ENCODE measurements at places on chromosomes 12 and 14.

DNA sequence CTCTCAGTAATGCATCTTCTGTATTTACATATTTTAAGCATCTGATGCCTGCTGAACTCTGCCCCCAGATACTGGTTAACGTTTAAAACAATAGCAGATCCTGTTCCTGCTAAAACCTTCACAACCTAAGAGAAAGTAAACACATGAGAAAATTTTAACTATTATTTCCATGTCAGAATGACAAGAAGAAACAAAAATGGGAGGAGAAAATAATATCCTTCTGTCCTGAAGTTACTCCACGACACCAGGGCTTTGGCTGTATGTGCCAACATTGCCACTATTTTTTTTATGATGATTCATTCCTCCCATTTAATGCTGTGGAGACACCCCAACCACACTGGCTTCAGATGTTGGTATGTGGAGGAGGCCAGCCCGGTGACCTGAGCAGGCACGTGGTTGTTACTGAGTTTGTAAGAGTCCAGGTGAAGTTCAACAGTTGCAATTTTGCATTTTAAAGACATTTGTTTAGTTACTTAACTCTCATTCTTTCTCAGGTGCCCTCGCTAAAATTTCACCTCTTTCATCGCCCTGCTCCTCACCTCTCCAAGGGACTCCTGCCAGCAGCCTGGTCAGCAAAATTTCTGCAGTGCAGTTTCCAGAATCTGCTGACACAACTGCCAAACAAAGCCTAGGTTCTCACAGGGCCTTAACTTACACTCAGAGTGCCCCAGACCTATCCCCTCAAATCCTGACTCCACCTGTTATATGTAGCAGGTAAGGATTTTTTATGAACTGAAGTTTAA is 65.5 kb upstream of the SLCO1C1 start:
- peak; percentile 19 for DNase-seq

DNA sequence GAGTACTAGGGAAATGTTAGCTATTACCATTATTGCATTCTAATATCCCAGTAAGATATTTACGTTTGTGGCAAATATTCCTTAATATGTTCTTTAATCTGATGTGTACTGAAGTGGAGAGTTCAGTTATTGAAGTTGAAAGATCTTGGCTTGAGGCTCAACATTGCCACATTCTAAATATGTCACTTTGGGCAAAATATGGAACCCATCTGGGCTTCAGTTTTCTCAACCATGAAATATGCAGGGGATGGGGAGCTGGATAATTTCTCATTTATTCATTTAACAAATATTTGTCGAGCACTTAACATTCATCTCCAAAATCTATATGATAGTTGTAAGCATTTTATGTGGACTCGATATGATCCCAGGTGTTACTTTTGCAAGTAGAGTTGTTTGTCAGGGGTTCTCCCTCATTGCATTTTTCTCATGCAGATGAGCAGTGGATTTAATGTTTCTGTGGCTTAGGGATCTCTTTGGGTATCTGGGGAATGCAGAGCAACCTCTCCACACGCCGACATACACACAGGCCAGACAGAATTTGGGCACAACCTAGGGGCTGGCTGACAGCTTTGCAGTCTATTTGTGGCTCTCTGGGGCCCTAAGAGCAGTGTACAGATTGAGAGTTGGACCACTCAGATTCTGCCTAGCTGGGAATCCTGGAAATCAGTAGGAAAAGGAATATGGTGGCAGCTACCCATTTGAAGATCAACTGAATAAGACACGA is 26.6 kb upstream of the APPL2 start:
- DNase-seq = no peak

- no peak for DNase-seq
These were observed 29.8 kb downstream of the PROX2 start for GRCh38 chr14:74846168-74846567.

DNA sequence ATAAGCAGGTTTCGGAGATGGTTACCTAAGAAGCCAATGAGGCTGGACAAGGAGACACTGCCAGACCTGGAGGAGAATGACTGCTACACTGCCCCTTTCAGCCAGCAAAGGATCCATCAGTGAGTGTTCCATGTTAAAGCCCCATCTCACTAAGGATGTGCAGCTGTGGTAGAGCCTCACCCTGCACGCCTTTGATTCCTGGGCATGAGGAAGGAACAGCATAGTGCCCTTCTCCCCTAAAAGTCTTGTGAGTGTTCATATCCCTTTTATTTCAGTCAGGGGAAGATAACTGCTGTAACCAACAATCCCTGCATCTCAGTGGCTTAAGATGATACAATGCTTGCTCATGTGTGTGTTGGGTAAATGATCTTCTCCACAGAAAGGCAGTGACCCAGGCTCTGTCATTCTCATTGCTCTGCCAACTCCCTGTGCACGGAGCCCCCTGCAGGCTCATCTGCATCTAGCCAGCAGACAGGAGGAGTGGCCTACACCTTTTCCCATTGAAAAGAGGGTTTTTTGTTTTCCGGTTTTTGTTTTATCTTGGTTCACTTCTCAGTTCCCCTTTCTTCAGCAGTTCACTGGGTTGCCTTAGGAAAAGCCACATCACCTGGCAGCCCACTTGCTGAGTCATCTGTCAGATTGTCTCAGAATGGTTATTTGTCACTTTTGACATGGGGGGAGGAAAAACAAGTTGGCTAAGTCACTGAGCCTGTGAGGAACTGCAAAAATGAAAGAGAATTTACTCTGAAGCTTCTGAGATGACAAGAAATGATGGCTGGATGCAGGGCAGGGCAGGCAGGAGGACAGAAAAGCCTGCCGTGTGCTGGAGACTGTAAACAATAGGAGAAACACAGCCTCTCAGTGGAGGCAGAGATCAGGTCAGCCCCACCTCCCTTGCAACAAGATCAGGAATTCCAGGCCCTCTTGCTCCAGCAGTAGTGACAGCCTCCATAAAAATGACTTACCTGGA is 193.3 kb downstream of the ANO4 start:
- DNase-seq = peak; percentile 34

- no peak for DNase-seq
These were observed 63.4 kb downstream of the BEGAIN start for GRCh38 chr14:100523843-100524169.

DNA sequence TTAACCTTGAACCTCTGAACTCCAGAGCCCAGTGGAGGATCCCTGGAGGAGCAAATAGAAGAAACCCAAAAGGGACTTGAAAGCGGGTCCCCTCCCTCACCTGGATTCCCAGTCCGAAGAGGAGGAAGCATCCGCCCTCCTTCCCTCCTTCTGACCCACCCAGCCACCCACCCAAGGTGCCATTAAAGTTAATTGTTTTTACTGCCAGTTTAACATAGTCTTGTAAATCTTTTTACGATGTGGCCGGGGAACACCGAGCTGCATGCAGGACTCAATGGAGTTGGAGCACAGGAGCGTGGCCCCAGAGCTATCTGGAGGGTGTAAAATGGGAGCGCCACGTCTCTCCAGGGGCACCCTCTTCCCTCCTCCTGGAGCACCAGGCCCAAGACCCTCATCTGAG is 49.9 kb upstream of the TBX3 start:
- DNase-seq = no peak

GRCh38 chr14:77120771-77121743 is 20.5 kb downstream of the ZDHHC22 start:
- DNase-seq = no peak

DNA sequence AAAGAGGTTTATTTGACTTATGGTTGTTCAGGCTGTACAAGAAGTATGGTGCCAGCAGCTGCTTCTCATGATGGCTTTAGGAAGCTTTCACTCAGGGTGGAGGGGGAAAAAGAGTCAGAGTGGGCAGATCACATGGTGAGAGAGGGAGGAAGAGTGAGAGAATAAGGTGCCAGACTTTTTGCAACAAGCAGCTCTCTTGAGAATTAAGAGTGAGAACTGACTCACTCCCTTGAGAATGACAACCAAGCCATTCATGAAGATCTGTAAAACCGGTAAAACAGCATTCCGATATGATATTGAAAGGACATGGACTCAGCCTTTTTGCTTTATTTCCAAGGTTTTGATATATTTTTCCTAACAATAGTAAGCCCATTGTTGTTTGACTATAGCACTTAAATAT is 501.2 kb downstream of the GALC start:
- DNase-seq = no peak

DNA sequence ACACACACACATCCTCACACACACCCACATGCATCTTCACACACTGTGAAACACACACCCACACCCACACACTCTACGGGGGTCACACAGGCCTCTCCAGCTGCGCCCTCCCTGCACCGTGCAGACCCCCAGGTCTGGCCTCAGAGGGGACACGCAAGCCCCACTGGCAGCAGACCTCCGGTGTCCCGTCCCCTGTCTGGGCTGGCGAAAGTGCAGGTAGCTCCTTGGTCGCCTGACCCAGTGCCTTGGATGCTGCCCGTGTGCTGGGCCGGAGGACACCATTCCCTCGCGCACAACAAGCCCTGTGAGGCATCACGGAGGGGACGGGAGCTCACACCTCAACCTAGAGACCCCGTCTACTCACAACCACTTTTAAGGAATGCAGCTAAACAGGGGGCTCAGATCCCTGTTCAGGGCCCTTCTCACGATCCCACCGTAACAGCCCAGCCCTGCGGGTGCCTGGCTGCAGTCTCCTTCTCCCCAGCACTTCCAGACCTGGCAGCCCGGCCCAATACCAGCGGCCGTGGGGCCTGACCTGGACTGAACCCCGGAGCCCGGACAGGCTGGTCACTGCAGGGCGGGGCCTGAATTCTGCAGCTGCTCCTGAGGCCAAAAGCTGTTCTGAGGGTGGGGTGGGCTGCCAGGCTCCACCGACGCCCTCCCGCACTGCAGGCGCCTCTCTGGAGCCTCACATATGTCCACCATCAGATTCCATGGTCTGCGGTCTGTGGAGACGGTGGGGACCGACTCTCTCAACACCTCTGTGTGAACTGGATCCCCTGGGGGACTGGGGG is 42.1 kb upstream of the FZD10 start:
- no peak for DNase-seq
